ENCODE measurements at places on chromosomes 13 and 19. TPM values are rescaled to one million over a fixed set of nuclear protein-coding genes. Genes with fewer than 3 reads are reported as not detected.

SIGLEC14 gene
- total RNA-seq: 11.5 TPM

GJA3 gene
- total RNA-seq: 0.16 TPM

SLITRK6 gene
- total RNA-seq: 0.09 TPM

DNA sequence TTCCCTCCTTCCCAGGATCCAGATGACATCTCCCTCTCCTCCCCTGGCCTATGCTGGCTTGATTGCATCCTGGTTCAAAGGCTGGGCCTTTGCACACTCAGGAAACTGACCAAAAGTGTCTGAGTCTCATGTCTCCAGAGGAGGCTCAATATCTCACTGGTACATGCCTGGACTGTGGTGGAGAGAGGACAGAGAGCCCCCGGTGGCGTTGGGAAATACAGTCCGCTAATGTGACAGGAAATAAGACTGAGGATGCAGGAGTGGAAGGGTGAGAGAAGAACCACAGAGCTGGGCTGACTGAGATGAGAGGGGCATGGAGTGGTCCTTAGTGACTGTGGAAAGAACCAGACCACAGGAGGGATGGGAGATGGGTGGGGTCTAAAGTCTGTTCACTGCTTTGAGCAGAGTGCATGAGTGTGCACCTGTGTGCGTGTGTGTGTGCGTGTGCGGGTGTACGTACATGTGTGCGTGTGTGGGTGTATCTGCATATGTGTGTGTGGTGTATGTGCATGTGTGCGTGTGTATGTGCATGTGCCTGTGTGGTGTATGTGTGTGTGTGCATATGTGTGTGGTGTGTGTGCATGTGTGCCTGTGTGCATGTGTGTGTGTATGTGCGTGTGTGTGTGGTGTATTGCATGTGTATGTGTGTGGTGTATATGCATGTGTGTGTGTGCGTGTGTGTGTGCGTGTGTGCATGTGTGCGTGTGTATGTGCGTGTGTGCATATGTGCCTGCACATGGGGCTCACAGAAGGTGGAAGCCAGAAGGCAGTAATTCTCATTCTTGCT is 1.9 kb downstream of the SIGLEC5 start:
- H3K36me3 ChIP-seq: no peaks in the 10 kb centered on the region
- no peak for DNase-seq
- H3K27me3 ChIP-seq: no peaks in the 10 kb centered on the region
- H3K4me3 ChIP-seq: no peak overlapping the region

GRCh38 chr19:48970923-48971395 is 5.8 kb downstream of the FTL start:
- no peaks in the 10 kb centered on the region for H3K27me3 ChIP-seq
- H3K36me3 ChIP-seq: peaks cover 52% of the 10 kb centered on the region
- H3K4me1 ChIP-seq: peaks cover 7% of the 10 kb centered on the region
- no peak overlapping the region for H3K27ac ChIP-seq

DNA sequence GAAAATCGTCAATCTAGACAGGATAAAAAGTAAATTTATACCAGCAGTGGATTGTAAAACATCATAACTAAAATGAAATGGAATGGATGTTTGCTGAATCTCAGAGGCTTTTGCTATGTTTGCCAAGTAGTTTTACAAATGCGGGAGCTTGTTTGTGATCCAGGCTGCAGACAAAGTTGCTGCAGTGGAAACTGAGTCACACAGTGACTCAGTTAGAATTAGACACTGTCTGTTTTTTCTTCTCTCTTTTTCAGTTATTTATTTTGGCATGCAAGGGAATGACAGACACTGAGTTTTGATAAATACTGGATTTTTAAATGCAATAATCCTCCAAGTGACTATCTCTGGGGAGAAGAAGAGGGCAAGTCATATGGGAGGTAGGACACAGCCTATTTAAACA is 4.6 kb upstream of the PNMA8A start:
- no peak overlapping the region for H3K4me3 ChIP-seq
- H3K27ac ChIP-seq: no peak overlapping the region
- no peaks in the 10 kb centered on the region for H3K27me3 ChIP-seq
- no peaks in the 10 kb centered on the region for H3K36me3 ChIP-seq

DNA sequence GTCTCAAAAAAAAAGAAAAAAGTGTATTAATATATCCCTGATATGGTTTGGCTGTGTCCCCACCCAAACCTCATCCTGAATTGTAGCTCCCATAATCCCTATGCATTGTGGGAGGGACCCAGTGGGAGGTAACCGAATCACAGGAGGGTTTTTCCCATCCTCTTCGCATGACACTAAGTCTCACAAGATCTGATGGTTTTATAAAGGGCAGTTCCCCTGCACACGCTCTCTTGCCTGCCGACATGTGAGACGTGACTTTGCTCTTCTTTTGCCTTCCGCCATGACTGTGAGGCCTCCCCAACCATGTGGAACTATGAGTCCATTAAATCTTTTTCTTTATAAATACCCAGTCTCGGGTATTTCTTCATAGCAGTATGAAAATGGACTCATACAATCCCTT is 17.7 kb downstream of the STK24 start:
- no peak overlapping the region for H3K4me3 ChIP-seq
- no peaks in the 10 kb centered on the region for H3K27me3 ChIP-seq
- H3K4me1 ChIP-seq: no peaks in the 10 kb centered on the region
- H3K27ac ChIP-seq: no peak overlapping the region
- H3K36me3 ChIP-seq: no peaks in the 10 kb centered on the region
